ENCODE measurements at places on chromosomes 13 and 19. TPM values are rescaled to one million over a fixed set of nuclear protein-coding genes. Genes with fewer than 3 reads are reported as not detected.

The FGF14 gene
- 0.34 TPM for total RNA-seq

The PROSER3 gene
- total RNA-seq: 1.1 TPM

The C19orf85 gene
- not detected for total RNA-seq

The ZNF98 gene
- total RNA-seq: not detected

The LPAR2 gene
- 0.54 TPM for total RNA-seq

The ZIM2 gene
- not detected for total RNA-seq

The B3GNT8 gene
- 2.7 TPM for total RNA-seq

The ATP13A1 gene
- 14.0 TPM for total RNA-seq

The ANKLE1 gene
- total RNA-seq: 0.43 TPM

The GADD45GIP1 gene
- 23.3 TPM for total RNA-seq

The CD70 gene
- total RNA-seq: not detected

The ZNF534 gene
- total RNA-seq: not detected

The TLE6 gene
- total RNA-seq: 1.7 TPM

The VSTM1 gene
- total RNA-seq: not detected

The ZNF708 gene
- total RNA-seq: 8.2 TPM

The CSNK1A1L gene
- total RNA-seq: not detected

The CPT1C gene
- total RNA-seq: 11.8 TPM

All from dermis lymphatic vessel endothelial cell (primary cell).